ENCODE measurements at places on chromosomes 2 and 18.

DNA sequence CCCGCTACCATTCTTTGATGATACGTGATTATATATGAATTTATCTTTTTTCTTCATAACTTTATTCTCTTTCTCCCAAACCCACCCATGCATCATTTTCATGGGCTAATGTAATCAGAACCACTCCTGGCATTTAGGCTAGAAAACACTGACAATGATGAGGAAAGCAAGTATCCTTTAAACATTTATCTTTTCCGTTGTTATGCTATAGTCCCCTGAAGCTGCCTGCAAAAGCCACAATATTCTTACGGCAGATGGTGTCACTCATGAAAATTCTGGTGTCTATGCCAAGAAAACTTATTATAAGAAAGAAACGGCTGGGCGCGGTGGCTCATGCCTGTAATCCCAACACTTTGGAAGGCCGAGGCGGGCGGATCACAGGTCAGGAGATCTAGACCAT, 221.8 kb upstream of the CTAGE1 start:
- no peak for DNase-seq

GRCh38 chr2:172090044-172090961, 5.0 kb downstream of the DLX1 start:
- no peak for DNase-seq

GRCh38 chr2:39631718-39632117, 34.0 kb upstream of the TMEM178A start:
- DNase-seq = peak; percentile 98

DNA sequence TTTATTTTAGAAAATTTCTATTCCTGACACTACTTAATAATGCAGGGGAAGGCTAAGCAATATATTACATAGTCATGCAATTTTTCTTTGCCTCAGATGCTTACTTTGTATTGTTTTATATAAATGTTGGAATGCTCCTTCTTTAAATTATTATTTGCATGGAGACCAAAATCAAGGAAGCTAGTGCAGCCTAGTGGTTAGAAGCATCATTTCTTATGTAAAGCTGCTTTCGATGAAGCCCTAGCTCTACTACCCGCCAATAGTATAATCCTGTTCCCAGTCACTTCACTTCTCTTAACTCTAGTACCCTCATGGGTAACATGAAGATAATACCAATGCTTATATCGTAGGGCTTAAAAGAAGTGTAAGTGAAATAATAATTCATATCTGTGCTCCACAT, 198.9 kb downstream of the LRATD1 start:
- DNase-seq = no peak

- no peak for DNase-seq
Observed at GRCh38 chr2:72330652-72331051, 183.0 kb upstream of the CYP26B1 start.

Data from AG09309 (cell line).